ENCODE measurements at places on chromosomes 3 and 15. TPM values are rescaled to one million over a fixed set of nuclear protein-coding genes. Genes with fewer than 3 reads are reported as not detected.

The TRANK1 gene
- 84.3 TPM for total RNA-seq

- peak overlapping the region; percentile 81 for H3K27ac ChIP-seq
- peaks cover 19% of the 10 kb centered on the region for H3K4me1 ChIP-seq
- no peaks in the 10 kb centered on the region for H3K36me3 ChIP-seq
- H3K27me3 ChIP-seq: peaks cover 28% of the 10 kb centered on the region
Measured at GRCh38 chr3:198071602-198072287, 111.7 kb downstream of the LMLN start.

The REC114 gene
- not detected for total RNA-seq

The FRG2C gene
- total RNA-seq: not detected

GRCh38 chr3:105285653-105286241 is 81.0 kb upstream of the ALCAM start:
- no peak overlapping the region for H3K4me3 ChIP-seq
- no peaks in the 10 kb centered on the region for H3K4me1 ChIP-seq
- no peak for DNase-seq
- peaks cover 10% of the 10 kb centered on the region for H3K27me3 ChIP-seq

The IMPG2 gene
- total RNA-seq: 0.29 TPM

- peak overlapping the region; percentile 69 for H3K27ac ChIP-seq
- no peak for DNase-seq
Measured at GRCh38 chr3:43023746-43024145, 44.6 kb downstream of the GASK1A start.

GRCh38 chr3:136055491-136055890 is 90.0 kb downstream of the PPP2R3A start:
- no peaks in the 10 kb centered on the region for H3K36me3 ChIP-seq
- no peak overlapping the region for H3K27ac ChIP-seq
- H3K27me3 ChIP-seq: peaks cover 44% of the 10 kb centered on the region
- no peak for DNase-seq
- H3K4me3 ChIP-seq: no peak overlapping the region

The MED12L gene
- 2.2 TPM for total RNA-seq

DNA sequence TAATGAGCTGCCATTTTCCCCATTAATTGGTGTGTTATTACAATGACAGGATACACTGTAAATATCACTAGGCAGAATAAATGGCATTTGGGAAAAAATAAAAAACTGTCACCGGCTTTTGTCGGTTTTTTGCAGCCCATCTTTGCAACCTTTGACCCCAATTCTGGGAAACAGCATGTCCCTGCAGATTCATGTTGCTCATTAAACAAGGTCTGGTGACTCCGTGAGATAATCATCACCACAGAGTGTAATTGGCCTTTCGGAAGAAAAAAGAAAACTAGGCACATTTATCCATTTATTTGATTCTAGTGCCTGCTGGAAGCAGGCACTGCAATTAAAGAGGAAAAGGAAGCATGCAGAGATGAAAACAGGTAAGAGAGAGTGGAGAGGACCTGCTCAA is 64.5 kb downstream of the TRAT1 start:
- H3K27me3 ChIP-seq: no peaks in the 10 kb centered on the region
- H3K27ac ChIP-seq: no peak overlapping the region
- H3K36me3 ChIP-seq: no peaks in the 10 kb centered on the region
- no peak overlapping the region for H3K4me3 ChIP-seq
- H3K4me1 ChIP-seq: peaks cover 10% of the 10 kb centered on the region
- DNase-seq: no peak

DNA sequence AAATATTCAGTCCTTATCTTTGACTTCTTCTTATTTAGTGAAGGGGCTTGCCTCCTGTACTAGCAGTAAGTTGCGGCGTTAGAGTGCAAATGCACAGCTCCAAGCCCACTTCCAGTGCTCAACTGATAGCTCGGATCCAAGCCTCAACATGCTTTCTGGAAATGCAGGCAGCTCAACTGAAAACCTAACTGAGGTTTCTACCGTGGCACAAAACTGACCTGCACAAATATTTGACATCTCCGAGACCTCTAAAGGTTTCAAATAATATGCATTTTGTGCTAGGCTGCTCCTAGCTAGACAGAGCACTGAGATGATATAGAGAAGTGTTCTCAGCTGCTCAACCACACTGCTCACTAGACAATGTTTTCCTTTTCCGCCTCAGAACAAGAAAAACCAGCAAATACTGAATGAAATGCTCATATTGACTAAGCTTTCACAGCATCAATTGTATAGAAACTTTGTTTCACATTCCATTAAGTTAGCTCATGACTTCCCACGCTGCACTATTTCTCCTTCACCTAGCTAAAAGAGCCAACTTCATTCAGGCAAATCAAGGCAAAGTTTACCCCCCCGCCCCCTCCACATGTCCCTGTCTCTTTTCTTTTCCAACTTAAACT is 822 bp downstream of the ZNF385D start:
- no peaks in the 10 kb centered on the region for H3K4me1 ChIP-seq
- H3K36me3 ChIP-seq: no peaks in the 10 kb centered on the region
- no peak for DNase-seq
- no peak overlapping the region for H3K27ac ChIP-seq
- peaks cover 5% of the 10 kb centered on the region for H3K27me3 ChIP-seq

The CLDN18 gene
- not detected for total RNA-seq

All from activated CD8-positive, alpha-beta memory T cell treated with anti-CD3 and anti-CD28 coated beads, Interleukin-2, amount 10 ng/mL, durations not matched to agents 7 days and 5 days (primary cell).